ENCODE measurements at places on chromosomes 5 and 9.

DNA sequence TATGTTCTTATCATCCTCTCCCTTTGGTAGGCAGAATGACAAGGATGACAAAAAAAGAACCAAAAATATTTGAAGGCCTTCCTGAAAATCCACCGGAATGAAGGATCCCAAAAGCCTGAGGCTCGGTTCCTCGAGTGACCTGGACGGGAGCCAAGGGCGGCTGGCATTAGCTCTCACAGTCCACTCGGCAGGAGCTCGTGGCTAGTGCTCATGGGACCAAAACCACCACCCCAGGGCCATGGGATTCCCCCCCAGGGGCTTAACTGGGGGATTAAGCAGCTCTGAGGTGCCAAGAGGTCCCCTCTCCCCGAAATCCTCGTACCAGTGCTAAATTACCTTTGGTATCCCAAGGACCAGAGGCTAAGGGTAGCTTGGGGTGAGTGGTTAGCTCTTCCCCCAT, 586 bp upstream of the PDZD2 start:
- DNase-seq: no peak

GRCh38 chr5:79699763-79700400, 10.2 kb downstream of the CMYA5 start:
- DNase-seq: no peak

DNA sequence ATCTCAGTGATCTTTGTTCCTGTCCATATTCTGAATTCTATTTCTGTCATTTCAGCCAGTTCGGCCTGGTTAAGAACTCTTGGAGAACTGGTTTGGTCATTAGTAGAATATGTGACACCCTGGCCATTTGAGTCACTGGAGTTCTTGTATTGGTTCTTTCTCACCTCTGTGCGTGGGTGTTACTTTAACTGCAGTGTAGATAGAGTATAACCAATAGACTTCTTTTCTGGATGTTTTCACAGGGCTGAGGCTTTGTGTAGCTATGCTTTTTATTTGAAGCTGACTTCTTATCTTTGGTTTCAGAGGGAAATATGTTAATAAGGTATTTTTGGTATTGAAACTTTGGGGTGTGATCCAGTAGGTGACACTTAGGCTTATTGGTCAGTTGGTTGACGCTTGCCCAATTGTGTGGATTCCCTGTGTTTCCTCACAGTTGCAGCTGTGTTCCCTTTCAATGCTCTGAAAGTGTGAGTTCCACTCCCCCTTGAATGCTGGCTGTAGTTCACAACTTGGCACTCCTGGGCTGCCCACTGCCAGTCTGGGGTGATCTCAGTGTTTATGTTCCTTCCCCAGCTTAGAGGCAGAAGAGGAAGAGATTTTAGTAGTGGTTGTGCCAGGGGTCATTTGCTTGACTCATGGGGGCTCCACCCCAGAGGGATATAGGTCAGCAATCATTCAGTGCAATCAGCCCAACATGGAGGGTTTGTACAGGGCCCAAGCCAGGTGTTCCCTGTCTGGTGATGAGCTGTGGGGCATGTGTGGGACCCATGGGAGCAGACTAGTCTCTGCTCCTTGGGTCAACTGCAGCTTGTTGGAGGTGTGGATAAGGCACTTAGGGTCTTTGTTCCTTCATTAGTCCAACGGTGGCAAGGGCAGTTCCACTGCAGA, 34.9 kb upstream of the TEK start:
- no peak for DNase-seq

DNA sequence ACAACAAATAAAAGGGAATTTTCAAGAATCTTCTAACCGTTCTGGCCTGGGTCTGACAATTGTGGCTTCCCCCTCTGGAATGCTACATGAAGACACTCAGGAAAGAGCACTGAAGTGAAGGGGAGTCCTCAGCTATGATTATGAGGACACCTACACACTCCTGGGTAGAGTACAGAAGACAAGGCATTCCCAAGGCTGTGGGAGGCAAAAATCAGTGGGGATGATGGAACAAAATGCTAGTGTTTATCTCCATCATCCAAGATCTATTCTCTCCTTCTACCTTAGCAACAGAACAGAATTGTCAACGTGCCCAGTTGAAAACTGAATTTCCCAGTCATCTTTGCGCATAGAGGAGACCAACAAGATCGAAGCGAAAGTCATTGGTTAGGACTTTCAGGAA, 130.1 kb upstream of the LARP1 start:
- DNase-seq: no peak

DNA sequence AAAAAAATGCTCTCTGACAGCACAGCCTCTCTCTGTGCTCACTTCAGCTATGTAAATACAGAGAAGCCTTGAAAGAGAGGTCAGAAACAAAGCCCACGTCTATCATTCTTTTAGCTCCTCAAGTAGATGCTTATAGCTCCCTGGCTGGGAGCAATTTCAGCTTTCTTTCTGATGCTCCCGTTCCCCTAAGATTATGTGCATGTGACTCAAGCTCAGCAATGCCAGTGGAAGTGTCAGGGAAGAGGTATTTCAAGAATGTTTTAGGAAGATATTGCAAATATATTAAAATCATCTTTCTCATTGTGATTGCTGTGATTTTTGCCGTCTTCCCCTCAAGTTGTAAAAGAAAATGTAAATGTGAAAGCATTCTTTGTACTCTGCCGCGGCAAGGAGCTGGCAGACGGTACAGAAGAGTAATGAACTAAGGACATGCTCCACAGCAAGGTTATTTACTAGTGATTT, 1353.7 kb upstream of the ACO1 start:
- DNase-seq: no peak

GRCh38 chr9:124311283-124311682, 53.5 kb downstream of the NEK6 start:
- DNase-seq: no peak

GRCh38 chr5:64840958-64841357, 72.2 kb downstream of the CWC27 start:
- DNase-seq: no peak

GRCh38 chr9:110808599-110808980, 140.0 kb downstream of the MUSK start:
- no peak for DNase-seq

GRCh38 chr5:179797741-179798140, 4.0 kb downstream of the LTC4S start:
- DNase-seq: no peak

GRCh38 chr9:96448546-96449170, 1.3 kb upstream of the HABP4 start:
- DNase-seq: peak; percentile 30

DNA sequence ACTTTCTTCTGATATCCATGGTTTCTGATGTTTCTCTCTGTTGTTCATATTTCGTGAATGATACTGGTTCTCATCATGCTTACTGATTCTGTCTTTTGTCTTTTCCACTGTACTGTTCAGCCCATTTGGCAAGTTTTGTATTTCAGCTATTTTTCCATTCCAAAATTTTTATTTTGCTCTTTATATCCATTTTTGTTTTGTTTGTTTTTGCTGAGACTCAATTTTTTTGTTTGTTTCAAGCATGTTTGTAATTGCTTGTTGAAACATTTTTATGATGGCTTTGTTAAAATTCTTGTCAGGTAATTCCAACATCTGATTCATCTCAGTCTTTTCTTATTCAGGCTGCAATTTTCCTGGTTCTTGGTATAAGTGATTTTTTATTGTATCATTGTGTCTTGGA, 64.0 kb downstream of the ERCC6L2 start:
- DNase-seq: no peak

DNA sequence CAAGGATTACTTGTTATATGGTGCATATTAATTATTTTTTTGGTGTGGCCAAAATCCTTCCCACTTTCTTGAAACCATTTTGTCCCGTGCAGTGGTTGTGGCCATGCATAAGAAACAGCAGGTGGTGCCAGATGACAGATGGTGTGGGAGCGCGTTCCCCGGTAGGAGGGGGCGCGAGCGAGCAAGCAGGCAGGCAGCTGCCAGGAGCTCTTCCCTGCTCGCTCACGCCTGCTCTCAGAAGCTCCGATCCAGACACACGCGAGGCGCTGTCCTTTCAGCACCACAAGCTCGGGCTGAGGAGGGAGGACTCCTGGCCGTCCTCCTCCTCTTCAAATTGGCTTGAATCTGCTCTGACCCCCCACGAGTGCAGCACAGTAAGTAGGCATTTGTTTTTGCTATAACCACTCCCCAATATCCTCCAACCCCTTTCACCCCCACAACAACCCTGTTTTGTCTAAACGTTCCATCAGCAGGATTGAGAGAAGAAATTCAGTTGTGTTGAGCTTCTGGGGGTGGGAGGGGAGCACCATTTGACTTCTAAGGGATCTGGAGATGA, at the start of gene NSG2:
TSS of gene NSG2 (plus strand) at position 237 of the 556 bp plus-strand sequence. CDS start 1,050 bp downstream, outside the sequence.
- DNase-seq: peak; percentile 72

GRCh38 chr9:13942695-13943094, 371.2 kb downstream of the NFIB start:
- no peak for DNase-seq

DNA sequence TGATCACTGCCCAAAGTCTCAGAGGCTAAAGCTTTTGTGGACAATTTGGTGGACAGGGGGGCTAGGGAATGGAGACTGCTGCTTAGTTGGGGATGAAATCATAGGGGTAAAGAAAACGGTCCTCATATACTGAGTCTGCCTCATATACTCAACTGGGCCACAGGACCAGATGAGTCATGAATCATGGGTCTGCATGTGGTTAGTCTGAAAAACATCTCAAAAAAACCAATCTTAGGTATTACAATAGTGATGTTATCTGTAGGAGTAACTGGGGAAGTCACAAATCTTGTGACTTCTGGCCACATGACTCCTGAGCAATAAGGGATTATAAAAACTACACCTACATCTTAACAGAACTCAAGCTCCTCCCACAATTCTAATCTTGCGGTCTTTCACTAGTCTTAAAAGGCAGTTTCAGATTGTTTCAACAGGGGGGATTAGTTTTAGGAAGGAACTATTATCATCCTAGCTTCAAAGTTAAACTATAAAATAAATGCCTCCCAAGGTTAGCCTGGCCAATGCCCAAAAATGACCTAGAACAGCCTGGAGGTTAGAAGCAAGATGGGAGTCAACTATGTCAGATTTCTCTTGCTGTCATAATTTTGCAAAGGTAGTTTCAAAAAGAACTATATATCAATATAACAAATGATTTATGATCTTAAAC, 17.5 kb downstream of the TMEM161B start:
- DNase-seq: no peak

DNA sequence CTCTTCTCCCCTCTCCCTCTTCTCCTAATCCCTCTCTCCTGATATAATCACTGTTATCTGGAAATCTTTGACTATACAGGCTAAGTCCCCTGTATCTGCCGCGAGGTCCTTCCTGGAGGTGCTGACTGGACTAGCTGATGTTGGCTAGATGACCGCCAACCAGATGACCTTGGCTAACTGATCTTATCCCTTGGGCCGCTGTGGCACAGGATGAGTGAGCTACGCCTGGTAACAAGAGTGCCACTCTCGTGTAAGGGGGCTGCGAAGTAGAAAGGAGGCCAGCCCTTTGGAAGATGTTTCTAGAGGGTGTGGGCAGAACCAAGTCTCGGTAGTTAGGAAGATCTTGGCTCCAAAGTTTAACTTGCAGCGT, 345 bp upstream of the PRRC1 start:
- no peak for DNase-seq

DNA sequence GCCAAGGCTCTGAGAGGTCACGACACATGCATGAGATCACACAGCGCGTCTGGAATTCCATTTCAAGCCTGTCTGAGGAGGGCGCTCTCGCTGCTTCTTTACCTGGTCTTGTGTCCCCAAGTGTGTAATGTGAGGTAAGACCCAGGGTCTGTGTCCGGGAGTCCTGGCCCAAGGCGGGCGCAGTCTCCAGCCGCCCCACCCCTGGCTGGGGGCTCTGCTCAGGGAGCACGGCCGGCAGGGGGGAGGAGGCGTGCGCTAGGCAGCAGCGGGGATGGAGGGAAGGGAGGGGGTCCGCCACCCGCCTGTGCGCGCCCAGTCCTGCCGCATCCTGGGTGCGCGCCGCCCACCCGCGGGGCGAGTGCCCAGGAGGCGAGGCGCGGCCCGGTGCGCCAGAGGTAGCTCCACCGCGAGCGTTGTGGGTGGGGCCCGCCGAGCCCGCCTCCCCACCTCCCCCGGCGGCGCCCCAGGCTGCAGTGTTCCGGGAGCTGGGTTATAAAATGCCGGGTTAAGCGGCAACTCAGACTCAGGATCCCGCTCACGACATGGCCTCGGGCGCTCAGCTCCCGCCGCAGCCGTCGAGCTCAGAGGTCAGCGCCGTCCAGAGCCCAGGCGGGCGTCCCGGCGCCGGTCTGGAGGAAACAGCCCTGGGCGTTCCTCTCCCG, at the start of gene CCNI2:
TSS of gene CCNI2 (plus strand) at position 473 of the 662 bp plus-strand sequence. CDS start at position 543, 70 bp downstream.
- DNase-seq: no peak

GRCh38 chr5:31485376-31486207, 46.3 kb downstream of the DROSHA start:
- no peak for DNase-seq

DNA sequence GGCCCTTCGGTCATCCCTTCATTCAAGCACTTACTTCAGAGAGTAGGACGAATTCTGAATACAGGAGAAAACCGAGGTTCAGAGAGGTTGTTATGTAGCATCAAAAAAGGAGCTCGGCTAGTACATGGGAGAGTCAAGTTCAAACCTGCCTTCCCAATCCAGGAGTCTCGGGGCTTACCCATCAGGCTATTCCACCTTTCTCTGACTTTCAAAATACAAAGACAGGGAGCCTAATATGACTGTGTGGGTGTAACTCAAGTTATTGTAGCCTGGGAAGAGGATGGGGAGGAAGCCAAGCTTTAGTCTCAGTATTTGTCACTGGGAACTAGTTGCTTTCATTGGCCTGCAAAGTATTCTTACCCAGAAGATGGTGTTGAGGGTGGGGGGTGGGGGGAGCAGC, 274.8 kb upstream of the PANK3 start:
- DNase-seq: no peak

- no peak for DNase-seq
These were observed 54.9 kb upstream of the RPL26L1 start for GRCh38 chr5:172904312-172904642.

DNA sequence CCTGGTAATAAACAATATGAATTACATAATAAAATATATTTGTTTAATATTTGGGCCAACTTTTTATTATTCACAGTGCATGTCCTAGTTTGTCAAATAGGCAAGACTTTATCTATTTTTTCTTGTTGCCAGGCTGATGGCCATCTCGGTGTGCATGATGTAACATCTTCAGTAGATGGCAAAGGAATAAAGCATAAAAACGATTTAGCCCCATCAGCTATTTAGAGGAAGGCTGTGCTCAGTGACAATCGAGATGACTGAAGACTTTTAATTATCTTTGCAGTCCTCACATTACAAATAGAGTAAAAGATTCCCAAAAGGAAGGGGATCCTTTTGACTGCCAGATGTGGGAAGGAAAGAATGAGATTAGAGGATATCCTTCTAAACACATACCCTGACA, 358.5 kb downstream of the PTPRD start:
- DNase-seq: no peak

GRCh38 chr5:55694152-55694830, 17.8 kb downstream of the SLC38A9 start:
- no peak for DNase-seq

- DNase-seq: no peak
These were observed 26.2 kb downstream of the INVS start for GRCh38 chr9:100125236-100125635.

All from NCI-H524 treated with DMSO at 0.1 percent for 48 hours (cell line).